PC-9 (cell line): ENCODE measurements at places on chromosomes 12 and 14.

- DNase-seq = no peak
Measured at GRCh38 chr14:103537175-103537990, 8.4 kb downstream of the TRMT61A start.

DNA sequence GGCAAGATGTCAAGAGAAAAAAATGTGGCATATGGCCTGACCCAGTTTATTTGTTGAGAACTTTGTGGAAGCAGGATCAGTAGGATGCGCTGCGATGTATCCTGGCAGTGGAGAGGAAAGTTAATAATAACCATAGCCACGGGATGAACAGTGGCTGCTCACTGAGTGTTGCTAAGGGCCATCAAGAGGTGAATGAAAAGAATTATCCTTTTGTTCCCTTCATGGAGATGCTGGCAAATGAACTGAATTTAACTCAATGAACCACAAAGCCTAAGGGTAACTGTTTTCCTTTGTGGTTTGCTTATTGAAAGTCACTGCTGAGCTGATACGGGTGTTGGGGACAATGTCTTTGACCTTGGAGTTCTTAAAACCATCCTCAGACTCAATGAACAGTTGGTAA is 476.5 kb downstream of the APAF1 start:
- no peak for DNase-seq

GRCh38 chr14:53947094-53947445 is 9.6 kb downstream of the BMP4 start:
- DNase-seq = no peak

- DNase-seq = no peak
Measured at GRCh38 chr12:93139028-93139665, 210.1 kb upstream of the EEA1 start.

GRCh38 chr12:113133036-113133435 is 2.5 kb downstream of the RASAL1 start:
- no peak for DNase-seq

DNA sequence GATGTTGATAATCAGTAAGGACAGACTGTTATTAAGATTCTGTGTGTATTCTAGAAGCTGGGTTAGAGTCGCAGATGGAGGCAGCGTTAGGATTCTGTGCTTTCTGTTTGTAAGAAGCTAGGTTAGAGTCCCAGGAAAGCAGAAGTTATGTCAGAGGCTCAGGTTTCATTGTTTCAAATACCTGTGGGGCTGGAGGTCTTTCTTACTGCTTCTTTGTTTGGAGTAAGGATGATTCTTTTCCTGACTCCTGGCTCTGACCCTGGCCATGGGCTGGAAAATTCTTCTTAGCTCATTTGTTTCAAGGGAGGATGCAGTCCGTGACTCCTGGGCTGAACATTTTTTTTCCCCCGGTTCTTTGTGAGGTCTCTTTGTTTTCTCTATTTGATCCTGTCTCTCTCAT is 5.2 kb downstream of the MUCL1 start:
- no peak for DNase-seq

- DNase-seq = no peak
Measured at GRCh38 chr12:100539202-100539601, 34.3 kb upstream of the GAS2L3 start.

DNA sequence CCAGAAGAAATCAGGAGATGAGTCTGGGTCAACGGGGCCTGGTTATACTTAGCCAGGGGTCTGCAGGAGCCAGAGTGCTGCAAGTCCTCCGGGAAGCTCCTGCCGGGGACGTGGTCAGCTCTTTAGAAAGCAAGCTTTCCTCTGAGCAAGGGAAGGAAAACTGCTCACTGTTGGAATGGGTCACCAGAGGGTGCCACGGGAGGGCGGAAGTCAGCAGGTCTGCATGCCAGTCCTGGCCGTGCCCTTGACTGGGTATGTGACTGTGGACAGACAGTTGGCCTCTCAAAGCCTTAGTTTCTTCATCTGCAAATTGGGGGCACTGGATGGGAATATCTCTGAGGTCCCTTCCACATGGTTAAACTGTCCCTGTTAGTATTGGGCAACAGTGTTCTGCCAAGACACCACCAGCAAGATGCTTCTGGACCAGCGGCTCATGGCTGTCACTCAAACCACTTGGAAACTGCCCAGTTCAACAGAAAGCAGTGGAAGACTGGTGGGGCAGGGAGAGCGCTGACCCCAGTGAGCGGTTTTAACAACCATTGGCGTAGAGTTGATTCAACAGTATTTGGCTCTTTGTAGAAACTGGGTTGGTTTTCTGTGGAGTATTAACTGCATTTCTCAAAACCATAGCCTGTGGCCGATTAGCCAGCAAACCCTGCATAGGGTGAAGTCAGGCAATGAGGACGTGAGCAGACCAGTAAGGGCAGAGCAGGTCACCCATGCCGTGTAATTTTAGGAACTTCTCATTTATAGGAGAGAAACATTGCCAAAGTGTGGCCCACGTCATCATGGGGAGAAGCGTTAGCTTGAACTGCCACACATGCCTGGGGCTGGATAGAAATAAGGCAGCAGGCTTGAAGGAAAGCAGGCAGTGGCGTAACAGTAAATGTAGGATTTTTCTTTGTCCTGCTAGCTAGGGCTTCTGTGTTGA is 163.9 kb upstream of the PRMT8 start:
- no peak for DNase-seq

DNA sequence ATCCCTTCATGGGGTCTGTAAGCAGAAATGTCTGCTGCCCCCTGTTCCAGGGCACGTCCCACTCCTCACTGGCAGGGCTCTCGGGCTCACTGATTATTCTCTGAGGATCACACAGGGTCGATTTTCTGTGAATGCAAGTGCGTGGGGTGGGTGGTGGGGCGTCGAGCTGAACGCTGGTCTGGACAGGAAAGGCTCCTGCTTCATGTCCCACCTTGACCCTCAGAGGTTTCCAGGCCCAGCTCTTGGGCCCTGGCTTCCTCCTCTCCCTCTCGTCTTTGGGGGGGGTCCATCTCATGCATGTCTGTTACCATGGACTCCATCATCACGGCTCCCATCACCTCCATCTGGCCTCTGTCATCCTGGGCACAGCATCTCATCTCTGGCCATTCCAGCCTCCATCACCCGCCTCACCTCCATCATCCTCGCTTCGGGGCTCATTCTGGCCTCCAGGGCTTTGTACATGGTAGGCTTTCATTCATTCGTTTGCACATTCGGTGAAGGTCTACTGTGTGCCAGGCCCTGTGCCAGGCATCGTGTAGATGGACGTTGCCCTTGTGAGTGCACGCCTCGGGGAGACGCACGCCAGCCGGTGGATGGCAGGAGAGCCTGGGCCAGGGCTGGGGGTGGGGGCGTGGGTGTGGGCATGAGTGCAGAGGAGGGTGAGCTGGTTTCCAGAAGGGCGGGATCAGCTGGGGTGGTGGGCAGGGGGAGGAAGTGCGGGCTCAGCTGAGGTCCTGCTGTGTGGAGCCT is 34.7 kb downstream of the RTL1 start:
- DNase-seq = no peak

DNA sequence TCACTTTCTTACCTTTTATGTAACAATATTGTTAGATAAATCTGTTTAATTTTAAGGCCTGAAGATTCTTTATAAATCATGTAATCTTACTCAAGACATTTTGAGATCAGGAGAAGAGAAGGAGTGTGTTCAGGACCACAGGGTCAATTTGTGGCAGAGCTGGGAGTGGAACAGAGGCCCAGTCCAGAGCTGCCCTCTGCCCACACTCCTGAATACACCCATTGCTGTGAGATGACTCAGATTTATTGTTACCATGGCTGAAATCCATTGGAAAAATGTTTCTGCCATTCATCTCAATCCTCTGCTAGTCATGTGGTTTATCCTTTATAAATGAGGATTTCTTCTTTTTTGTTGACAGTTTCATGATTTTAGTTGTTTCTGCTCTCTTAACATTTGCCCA is 100.5 kb upstream of the STXBP6 start:
- DNase-seq = no peak

DNA sequence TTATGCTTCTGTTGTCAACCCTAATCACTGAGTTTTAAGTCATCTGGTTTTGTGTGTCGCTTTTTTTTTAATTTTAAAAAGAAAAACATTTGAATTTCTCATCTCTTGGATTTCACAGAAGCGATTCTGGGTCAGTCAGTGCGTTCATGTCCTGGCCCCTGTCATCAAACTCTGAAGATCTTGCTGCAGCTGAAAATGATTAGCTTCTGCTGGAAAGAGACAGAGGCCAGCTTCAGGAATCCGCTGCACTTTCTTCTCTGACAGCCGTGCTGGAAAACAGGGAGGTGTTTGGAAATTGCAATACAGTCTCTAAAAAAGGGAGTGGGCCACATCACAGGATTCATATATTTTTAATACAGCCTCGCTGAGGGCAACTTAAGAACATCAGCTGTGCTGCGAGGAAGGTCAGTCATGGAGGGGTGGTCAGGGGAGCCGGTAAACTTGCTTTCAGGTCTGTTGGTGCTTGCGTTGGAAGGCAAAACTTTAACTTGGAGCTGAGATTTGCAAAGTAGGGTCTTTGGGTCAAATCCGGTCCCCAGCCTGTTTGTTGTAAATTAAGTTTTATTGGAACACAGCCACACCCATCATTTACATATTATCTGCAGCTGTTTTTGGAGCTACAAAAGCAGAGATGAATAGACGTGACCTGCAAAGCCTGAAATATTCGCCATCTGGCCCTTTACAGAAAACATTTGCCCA is 190.8 kb downstream of the AACS start:
- no peak for DNase-seq

DNA sequence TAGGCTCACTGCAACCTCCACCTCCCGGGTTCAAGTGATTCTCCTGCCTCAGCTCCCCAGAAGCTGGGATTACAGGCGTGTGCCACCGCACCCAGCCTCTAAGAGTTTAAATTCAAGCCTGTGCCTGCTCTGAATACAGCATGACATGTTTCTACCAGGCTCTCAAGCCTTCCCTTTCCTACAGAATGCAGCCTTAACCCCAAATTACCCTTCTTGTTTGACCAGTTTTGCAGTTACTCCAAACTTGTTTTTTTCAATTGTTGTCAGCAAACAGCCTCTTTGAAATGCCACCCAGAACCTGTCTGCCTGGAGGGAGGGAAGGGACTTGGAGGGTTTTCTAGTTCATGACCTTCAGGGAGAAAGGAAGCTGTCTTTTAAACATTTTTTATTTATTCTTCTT is 15.4 kb downstream of the GLTP start:
- DNase-seq = peak; percentile 51

- no peak for DNase-seq
Measured at GRCh38 chr12:27207615-27208413, 36.3 kb upstream of the STK38L start.

GRCh38 chr12:98401427-98401826 is 114.0 kb upstream of the TMPO start:
- no peak for DNase-seq

- DNase-seq = no peak
Measured at GRCh38 chr12:115867854-115868253, 409.6 kb downstream of the MED13L start.

DNA sequence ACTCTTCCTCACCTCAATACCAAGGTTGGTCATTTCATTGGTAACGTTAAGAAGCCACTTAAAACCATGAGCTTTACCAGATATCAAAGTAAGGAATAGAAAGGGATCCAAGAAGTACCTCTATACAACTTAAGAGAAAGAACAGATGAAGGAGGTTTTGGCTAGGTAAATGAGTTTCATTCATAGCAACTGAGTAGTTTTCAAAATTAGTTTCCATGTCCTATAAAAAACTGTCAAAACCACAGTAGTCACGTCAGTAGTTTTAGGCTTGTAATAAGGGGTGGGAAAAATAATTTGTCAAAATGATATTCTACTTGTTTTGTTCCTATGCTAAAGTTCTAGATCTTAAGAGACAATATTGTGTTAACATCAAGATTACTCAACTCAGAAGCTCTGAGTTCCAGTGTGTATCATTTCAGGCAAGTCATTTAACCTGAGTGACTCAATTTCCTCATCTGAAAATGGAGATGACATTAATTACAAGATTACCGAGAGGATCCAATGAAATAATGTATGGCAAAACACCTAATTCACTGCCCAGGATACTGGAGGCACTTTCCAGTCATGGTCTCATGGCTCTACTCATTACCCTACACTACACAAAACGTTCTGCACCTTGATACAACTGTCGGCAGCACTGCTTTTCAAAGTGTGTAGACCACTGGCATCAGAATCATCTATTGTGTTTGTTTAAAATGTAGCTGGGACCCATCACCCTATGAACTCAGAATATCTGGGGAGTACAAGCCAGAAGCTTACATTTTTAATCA is 24.1 kb upstream of the SLC6A13 start:
- no peak for DNase-seq

GRCh38 chr12:50647031-50647430 is 116.9 kb upstream of the ATF1 start:
- DNase-seq = no peak
